ENCODE measurements at places on chromosomes 1 and 21.

DNA sequence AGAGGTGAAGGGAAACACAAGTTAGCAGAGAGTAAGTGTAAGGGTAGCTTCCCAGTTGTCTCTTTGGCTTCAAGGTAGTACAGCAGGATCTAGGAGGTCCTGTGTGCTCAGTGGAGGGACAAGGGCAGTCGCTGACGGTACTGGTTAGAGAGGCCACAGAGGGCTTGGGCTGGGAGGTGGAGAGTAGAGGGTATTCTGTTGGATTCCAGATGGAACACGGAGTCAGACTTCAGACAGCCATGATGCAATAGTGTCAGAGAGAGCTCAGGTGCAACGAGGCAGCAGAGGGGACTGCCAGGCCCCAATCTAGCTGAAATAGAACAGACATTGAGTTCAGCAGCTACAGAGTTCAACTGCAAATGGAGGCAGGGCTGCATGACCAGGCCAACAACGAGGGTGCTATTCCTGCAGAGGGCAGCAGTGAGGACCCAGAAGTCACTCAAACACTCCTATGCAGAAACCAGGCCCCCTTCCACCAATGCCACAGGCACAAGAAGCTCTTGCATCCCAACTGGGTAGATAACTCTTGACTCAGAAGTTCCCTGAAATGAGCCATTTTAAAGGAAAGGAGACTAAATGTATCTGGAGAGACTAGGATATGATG lies 325.0 kb upstream of the ESRRG start:
- no peak for DNase-seq

DNA sequence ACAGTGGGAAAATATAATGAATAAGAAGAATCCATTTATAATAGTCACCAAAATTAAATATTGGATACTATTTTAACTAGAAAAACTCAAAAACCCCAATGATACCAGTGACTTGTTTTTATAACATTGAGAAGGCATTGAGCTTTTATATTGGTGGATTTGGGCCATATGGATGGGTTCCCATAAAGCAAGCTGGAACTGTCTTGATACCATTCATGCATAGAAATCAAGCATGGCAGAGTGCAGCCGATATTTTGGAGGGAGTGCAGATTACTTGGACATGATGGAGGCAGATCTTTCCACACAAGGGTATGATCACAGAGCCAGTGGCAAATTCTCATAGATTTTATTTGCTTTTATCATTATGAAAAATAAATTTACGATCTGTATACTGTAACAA lies 3.8 kb upstream of the RWDD3 start:
- DNase-seq: no peak

GRCh38 chr1:86687595-86687994 lies 16.8 kb upstream of the SH3GLB1 start:
- DNase-seq: peak; percentile 79

DNA sequence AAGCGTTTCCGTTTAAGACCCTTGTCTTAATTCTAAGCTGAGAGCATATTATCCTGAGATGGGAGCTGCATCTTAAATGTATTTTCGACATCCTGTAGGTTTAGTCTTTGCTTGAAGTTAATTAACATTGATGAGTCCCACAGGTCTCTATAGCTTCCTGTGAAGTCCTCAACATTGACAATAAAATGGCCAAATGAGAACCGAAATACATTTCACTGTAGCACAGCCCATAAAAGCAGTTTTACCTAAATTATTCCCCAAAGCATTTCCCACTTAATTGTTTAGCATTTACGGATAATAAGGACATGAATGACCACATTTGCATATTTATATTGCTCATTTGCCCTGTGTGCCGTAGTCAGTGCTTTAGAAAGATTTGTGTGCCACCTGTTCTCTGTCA lies 116.4 kb downstream of the CRB1 start:
- no peak for DNase-seq

- DNase-seq: no peak
These were observed 24.0 kb upstream of the ABL2 start for GRCh38 chr1:179253286-179253972.

GRCh38 chr1:29676496-29676895 lies 440.2 kb downstream of the PTPRU start:
- DNase-seq: no peak

DNA sequence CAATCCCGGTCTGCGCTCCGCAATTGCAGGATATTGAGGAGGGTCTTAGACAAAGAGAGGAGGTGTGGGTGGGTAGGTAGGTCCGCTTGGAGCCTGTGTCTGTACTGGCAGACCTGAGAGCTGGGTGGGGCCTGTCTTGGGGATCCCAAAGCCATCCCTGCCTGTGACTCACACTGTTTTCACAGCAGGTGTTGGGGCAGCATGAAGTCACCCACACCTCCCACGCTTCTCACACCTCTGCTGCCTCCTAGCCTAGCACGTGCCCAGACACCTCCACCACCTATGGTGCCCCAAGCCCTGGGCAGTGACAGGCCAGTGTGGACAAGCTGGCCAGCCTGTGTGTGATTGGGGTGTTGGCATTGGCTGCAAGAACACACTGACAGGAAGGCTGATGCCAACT lies 65.7 kb upstream of the ECE1 start:
- DNase-seq: no peak

DNA sequence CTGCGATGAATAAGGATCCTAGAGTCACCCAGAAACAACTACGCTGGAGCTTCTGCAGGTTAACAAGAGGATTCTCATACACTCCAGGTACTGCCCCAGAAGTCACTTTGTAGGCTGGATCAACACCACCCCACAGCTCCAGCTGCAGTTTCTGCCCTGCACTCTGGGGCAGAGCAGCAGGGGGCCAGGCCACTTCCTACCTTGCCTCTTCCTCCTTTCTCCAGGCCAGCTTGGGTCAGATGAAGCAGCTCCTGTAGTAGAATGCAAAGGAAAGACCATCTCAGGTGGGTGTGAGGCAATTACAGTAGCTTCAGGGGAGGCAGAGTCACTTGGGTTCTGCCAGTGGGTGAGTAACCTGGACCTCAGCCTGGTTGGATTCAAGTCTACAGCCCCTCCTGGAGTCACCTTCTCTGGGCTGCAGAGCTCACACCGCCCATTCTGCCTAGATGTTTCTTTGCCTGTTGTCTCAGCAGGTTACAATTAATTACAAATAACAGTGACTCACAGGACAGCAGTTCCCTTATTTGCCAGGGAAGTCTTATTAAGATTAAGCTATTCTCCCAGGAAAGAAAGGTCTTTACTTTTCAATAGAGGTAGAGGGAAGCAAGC lies 24.4 kb upstream of the BCAR3 start:
- DNase-seq: no peak

DNA sequence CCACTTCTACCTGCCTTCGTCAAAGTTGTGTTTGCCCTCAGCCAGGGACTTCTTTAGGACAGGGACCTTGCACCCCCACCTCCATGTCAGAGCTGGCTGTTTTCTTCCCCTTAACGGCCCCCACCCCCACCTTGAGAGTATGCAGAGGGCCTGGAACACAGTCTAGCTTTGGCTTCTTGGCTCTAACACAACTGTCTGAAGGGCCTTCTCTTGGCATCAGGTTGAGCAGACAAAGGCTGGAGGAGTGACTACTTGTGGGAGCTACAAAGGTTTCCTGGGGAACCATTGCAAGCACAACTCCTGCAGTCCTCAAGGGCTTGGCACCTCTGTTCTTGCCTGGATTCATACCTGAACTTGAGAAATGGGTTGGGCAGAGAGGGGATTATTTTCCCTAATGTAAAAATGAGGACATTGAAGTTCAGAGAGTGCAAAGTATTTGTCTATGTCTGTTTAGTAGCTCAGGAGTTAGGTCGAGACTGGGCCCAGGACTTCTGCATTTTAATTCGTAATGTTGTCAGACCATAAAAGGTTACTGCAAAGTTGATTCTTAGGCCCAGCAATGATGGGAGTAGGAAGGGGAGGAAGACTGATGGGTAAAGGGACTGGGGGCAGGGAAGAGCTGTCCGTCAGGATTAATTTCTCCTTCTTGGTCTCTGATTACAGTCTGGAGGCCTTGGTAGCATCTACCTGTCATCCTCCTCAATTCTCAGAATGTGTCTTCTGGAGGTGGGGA lies 2.6 kb downstream of the CYP4B1 start:
- no peak for DNase-seq

- DNase-seq: no peak
These were observed 4.0 kb downstream of the MX1 start for GRCh38 chr21:41429925-41430491.

- DNase-seq: no peak
These were observed 1.3 kb downstream of the CLCNKA start for GRCh38 chr1:16023050-16023653.

DNA sequence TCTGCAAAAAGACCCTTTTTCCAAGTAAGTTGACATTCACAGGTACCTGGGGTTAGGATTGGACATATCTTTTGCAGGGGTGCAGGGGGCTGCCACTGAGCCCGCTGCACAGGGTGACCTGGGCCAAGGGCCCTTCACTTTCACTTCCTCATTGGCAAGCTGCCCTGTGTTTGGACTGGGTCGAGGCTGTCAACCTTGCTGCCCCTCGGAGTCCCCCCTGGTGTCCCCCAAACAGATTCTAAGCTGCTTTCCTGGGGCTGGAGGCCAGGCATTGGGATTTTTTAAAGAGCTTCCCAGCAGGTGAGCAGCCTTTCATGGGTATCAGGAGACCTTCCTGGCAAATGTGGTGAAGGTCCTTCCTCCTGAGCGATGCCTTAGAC lies 7.9 kb upstream of the UMODL1 start:
- DNase-seq: peak; percentile 9

DNA sequence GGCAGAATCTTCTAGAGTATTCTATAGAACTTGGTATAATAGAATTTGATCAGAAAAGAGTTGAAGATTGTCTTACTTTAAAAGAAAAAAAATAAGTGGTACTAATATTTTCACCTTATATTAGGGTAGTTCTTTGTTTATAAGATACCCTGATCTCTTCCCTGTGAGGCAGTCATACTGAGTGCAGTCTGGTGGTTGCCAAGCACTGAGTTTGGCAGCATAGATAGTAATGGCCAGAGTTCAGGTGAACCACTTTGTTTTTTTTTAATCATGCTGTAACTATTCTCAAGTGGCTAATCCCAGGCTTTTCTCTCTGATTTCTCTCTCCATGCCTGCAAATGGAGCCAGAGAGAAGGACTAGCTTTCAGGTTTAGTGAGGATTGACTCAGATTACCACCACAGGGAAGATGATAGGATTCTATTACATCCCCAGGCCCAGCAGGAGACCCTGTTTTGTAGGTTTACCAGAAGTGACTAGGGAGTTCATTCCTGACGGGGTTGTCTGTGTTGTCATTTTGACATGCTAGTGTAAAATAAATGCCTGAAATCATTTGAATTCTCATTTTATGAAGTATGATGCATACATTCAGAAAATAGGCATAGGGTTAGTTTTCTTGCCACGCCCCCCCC lies 16.7 kb downstream of the KDM1A start:
- DNase-seq: no peak

- no peak for DNase-seq
These were observed 205.8 kb downstream of the TNR start for GRCh38 chr1:175537571-175537970.

DNA sequence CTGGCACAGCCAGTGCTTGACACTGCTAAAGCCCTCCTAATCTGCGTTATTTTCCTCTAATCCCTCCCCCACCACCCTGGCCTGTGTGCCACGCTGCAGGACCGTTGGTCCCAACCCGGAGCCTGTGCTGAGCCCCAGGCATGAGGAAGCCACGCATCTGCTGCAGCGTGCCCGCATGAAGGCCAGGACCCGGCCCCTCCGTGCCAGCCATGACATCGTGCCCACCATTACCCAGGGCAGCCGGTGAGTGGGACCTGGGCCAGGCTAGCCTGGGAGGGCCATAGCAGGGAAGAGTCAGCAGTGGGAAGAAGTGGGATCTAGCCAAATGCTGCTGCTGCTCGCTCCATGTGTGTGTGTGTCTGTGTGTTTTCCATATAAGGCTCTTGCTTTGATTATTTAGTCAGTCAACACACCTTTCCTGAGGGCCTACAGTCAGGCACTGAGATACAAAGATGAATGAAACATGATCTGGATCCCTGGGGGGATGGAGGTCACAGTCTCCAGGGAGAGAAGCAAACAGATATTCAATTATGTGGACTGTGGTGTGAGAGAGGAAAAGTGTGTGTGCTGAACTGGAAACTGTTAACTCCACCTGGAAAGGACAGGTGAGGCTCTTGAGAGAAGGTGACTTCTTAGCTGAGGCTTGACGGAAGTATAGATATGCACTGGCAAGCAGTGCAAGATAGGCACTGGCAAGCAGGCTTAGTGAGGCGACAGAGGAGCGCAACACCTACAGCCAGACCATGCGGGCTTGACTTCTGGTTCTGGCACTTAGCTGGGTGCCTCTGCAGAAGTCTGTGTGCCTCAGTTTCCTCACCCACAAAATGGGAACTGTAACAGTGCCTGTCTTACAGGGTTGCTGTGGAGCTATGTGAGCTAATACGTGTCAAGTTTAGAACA lies 15.9 kb downstream of the KIAA1614 start:
- DNase-seq: no peak

DNA sequence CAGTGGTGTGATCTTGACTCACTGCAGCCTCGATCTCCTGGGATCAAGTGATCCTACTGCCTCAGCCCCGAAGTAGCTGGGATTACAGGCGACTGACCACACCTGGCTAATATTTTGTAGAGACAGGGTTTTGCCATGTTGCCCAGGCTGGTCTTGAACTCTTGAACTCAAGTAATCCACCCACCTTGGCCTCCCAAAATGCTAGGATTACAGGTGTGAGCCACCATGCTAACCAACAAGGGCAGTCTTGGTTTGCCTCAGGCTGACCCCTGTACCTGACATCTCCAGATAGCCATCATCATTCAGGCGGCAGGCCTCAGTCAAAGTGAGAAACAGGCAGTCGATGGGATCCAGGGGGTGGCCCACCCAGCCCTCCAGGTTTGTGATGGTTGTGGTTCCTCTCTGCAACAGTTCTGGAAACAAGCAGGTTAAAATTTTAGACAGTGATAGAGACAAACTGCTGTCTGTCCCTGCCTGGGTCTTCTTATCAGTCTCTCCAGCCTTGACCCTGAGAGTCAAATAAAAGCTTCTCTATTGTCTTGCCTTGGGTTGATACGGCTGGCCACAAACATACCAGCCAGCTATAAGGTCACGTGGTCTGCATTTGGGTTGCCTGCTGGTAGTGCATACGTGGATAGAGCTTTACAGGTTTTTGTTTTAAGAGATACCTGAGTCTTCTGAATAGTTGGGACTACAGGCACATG lies 26.8 kb downstream of the UROD start:
- DNase-seq: no peak

- DNase-seq: no peak
These were observed 2.7 kb downstream of the AMPD2 start for GRCh38 chr1:109622137-109622892.

- DNase-seq: peak; percentile 64
These were observed 43.2 kb downstream of the ELK4 start for GRCh38 chr1:205588636-205589035.

DNA sequence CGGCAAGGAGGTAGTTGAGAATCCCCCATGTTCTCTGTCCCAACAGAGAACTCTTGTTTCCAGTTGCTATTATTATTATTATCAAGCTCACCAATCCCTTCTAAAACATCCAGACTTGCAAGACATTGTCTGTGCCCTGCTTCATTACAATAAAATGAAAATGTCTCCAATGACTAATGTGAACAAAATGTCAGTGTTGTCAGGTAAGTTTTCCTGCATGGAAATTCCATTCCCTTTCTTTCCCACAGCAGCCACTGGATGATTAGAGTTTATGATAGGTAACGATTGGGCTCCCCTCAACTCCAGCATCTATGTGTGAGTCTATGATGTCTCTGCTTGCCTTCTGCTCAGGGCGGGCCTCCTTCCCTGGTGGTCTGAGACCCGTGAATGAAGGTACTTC lies 8.9 kb upstream of the DYRK1A start:
- DNase-seq: peak; percentile 46

All from Kasumi-1 (cell line).